ENCODE measurements at places on chromosomes 12 and 14.

GRCh38 chr14:51990488-51990887 lies 1.1 kb downstream of the RTRAF start:
- DNase-seq, result no peak

DNA sequence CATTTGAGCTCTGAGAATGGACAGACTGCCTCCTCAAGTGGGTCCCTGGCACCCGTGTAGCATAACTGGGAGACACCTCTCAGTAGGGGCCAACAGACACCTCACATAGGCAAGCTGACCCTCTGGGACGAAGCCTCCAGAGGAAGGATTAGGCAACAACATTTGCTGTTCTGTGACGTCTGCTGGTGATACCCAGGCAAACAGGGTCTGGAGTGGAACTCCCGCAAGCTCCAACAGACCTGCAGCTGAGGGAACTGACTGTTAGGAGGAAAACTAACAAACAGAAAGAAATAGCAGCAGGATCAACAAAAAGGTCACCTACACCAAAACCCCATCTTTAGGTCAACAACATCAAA lies 69.6 kb downstream of the CEP83 start:
- no peak for DNase-seq

DNA sequence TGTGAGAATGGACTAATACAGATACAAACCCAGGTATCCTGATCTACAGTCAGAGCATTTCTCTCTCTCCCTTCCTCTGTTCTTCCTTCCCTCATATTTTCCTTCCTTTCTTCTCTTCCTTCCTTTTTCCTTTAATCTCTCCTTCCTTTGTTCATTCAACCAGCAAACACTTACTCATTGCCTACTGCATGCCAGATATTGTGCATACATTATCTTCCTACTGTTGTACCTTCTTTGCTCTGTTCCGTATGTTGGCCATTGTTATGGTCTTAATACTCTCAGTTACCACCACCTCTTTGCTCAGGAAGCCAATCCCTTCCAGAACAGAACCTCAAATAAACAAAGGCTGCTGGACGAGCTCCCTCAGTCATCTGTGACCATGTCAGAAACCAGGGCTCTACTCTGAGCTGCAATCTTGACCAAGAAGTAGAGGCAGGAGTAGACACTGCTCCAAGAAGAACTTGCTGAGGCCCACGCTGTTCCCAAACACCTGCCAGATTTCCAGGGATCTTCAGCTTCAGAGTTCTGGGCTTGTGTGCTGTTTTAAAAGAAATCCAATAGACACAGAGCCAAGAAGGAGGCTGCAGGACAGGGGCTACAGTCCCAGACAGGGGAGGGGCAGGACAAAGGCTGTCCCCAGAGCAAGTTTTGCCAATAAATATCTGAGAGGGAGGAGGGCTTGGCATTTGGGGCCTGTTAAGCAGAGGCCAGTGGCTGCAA lies 526.7 kb upstream of the TBX3 start:
- DNase-seq, result no peak

DNA sequence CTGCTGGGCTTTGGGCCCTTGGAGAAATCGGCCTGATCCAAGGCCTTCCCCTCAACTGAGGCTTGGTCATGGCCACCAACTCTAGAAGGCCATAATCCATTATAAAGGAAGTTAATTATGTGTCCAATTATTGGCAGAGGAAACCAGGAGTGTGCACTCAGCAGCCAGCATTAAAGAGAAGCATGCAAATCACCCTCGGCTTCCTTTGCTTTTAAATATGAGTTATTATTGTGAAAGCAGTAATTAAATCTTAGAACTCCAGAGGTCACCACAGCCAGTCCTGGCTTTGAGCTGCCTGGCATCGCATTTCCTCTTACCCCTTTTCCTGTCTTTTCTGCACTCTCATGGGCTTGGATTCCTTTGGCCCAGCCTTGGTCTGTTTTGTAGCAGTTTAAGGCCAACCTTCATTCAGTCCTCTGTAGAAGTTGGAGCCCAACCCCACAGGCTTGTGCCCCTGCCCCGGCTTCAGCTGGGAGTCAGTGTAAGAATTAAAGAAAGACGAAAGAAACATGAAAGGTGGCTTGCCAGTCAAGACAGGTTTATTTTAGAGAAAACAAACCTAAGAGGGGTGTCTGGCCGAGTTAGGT lies 14.7 kb upstream of the KRT86 start:
- DNase-seq, result no peak

- DNase-seq, result no peak
These were observed 36.4 kb upstream of the GXYLT1 start for GRCh38 chr12:42180990-42181596.

DNA sequence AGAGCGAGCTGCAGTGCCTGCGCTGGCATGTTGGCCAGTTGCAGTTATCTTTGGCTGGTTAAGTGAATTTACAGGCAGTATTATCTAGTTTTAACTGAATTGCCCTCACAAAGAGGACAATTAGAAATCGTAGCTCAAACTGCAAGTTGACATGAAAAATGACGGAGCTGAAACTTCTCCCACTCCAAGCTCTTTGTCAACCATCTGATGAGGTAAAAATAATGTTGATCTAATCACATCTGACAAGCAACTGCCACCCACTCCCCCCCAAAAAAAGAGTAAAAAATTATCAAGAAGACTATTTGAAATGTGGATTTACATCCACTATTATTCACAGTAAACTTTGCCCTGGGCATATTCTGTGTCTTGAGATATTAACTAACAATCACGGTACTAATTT lies 84.7 kb upstream of the VASH1 start:
- DNase-seq, result no peak

- no peak for DNase-seq
These were observed 63.4 kb downstream of the ANO4 start for GRCh38 chr12:100857971-100858370.

DNA sequence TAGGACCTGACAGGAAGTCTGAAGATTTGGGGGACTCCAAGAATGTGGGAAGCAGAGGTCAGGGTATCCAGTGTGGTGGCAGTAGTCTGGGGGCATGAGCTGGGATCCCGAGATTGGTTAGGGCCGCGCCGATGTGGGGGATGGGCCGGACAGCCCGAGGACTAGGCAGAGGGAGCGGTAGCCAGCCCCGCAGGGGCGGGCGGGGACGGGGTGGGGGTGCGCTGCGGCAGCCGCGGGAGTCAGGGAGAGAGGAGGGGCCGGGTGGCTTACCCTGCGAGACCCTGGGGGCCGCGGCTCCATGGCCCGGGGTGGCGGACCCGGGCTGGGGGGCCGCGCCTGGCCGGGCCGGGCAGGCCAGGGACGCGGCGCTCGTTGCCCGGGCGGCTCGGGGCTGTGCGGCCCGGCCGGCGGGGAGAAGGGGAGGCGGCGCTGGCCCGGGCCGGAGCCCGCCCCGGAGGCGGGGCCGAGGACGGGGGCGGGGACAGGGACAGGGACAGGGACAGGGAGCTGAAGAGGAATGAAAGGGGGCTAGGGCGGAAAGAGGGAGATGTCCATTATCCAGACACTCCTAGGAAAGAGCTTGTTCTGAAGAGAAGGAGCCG lies 5.6 kb downstream of the ZNF385A start:
- no peak for DNase-seq

DNA sequence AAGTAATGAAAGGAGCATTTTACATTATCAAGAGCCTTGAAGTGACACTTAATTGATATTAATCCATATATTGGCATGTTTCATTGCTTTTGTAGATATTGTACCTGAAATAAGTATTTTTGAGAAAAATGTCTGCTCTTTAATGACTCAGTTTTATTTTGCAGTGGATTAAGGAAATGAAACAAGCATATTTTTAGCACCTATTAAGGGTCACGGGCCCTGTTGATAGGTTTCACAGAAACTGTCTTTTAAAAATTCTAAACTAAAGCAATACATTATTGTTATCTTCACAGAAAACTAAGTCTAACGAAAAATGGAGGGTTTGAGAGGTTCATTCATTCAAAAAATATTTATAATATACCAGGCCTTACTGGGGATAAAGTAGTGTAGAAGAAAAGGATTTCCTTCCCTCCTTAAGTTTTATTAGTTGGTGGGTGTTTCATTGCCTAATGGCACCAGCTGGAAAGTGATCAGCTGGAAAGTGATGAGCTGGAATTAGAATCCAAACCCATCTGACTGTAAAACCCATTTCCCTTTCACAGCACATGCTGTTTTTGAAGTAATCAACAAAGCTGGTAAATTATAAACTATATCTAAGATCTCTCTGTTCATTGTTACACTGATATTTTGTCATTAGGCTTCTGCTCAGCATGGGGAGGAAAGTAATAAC lies 54.2 kb downstream of the PTPRQ start:
- DNase-seq, result no peak

DNA sequence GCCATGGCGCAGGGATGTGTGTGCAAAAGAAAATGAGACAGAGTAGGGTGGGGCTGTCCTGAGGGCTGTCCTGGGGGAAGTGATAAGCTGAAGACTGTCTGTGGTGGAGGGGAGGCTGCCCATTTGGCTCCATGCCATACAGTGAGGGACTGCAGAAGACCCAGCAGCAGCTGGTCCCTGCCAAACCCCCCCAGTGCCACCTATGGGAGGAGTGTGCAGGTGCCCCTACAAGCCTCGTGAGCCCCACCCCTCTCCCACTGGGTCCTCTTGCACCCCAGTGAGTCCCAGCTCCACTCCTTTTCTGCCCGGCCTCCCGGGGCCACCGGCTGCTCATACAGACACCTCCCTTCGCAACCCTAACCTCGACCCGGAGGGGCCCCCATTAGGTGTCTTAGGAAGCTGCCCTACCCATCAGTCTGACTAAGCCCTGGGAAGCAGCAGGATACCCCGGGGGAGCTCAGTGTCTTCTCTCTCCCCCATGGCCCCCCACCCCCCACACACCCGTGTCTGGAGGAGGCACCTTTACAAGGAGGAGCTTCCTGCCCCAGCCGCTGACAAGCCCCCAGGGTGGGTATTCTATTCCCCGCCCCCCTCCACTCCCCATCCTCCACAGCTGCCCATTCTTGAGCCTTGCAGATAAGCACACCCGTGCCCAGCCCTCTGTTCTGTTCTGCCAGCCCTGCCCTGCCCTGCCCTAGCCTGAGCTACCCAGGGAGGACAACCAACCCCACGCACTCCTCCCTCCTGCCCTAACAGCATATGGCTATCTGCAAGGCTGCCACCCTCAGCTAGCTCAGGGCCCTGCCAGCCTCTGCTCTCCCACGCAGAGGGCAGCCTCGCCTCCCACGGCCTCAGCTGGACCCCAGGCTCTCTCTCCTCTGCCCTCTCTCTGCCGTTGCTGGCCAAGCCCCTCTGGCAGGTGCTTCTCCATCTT lies 41.9 kb downstream of the SLC6A12 start:
- no peak for DNase-seq

- DNase-seq, result no peak
These were observed 1.4 kb upstream of the STON2 start for GRCh38 chr14:81401420-81402122.

GRCh38 chr14:102200690-102201352 lies 61.1 kb downstream of the WDR20 start:
- no peak for DNase-seq

GRCh38 chr14:75547552-75548250 lies 25.4 kb downstream of the BATF start:
- no peak for DNase-seq

DNA sequence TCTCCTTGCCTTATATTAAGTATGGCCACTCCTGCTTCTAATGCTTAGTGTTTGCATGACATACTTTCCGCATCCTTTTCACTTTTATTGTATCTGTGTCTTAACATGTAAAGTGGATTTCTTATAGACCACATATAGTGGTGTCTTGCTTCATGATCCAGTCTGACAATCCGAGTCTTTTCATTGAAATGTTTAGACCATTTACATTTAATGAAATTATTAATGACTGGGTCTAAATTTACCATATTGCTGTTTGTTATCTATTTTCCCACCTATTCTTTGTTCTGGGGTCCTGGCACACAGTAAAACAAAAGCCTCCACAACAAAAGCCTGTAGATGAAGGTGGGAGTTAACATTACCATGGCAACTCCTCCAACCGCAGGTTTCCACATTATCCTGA lies 22.9 kb downstream of the ERH start:
- DNase-seq, result no peak

DNA sequence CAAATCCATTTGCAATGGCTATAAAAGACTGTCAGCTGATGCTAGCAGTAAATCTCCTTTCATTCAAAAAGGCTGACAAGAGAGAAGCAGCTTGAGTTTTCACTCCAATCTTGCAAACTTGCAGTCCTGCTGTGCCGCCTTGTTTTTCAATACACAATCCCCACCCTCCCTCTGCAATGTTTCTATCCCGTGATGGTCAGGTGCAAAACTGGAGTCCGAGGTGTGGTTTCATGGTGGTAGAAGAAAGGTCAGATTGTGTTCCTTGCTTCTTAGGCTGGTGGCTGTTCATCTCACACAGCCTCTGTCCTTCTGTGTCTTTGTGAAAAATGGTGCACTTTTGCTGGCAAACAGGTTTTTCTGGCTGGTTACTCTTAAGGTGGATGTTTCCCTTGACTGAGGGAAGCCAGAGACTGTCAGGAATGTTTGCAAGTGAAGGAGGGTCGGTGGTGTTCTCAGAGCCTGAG lies 27.7 kb upstream of the TBX3 start:
- no peak for DNase-seq

- no peak for DNase-seq
These were observed 65.2 kb downstream of the KDM2B start for GRCh38 chr12:121515615-121516014.

DNA sequence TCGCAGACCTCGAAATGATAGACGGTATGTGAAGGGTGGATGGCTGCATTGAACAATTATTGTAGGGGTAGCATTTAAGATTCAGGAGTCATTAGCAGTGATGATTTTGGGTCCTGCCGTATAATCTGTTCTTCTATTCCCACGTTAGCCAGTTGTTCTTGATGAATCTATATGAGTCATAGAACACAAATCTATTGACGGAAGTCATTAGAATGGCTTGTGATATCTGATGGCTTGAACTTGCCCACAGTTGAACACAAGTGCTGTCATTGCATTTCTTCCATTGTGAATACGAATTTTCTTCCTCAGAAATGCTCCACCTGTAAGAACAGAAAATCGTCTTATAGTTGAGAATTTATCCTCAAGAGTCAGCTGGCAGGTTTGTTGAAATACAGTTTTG lies 1.9 kb downstream of the SRSF5 start:
- DNase-seq, result no peak

DNA sequence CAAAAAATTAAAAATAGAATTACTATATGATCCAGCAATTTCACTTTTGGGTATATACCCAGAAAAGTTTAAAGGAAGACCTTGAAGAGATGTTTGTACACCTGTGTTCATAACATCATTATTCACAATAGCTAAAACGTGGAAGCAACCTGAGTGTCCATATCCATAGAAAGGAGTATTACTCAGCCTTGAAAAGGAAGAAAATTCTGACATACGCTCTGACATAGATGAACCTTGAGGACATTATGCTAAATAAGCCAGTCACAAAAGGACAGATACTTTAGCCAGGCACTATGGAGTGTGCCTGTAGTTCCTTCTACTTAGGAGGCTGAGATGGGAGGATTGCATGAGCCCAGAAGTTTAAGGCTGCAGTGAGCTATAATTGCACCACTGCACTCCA lies 6.1 kb upstream of the RD3L start:
- no peak for DNase-seq

- no peak for DNase-seq
These were observed 135.6 kb downstream of the BCL11B start for GRCh38 chr14:99136401-99136800.

GRCh38 chr12:108773798-108774788 lies 42.8 kb upstream of the CORO1C start:
- DNase-seq, result no peak

Data from stimulated activated CD8-positive, alpha-beta memory T cell treated with anti-CD3 and anti-CD28 coated beads, Interleukin-2, amount 100 ng/mL, for 48 hours (primary cell).